ENCODE measurements at places on chromosomes 2 and 18. TPM values are rescaled to one million over a fixed set of nuclear protein-coding genes. Genes with fewer than 3 reads are reported as not detected.

The TXNDC2 gene
- total RNA-seq, result not detected

The CRYBA2 gene
- total RNA-seq, result not detected

The PKDCC gene
- total RNA-seq, result 25.1 TPM

The CPO gene
- not detected for total RNA-seq

The DSC2 gene
- total RNA-seq, result 0.58 TPM

The DPP10 gene
- total RNA-seq, result not detected

The CD207 gene
- not detected for total RNA-seq

The DPYSL5 gene
- not detected for total RNA-seq

The SLC40A1 gene
- 147 TPM for total RNA-seq

The FBXO41 gene
- total RNA-seq, result 4.0 TPM

The SKA1 gene
- 2.8 TPM for total RNA-seq

The COBLL1 gene
- total RNA-seq, result 109 TPM

The ASB18 gene
- total RNA-seq, result not detected

The FAM136A gene
- total RNA-seq, result 9.3 TPM

The PLCD4 gene
- 13.8 TPM for total RNA-seq

The GKN2 gene
- not detected for total RNA-seq

The SNTG2 gene
- total RNA-seq, result not detected

The CYP27C1 gene
- total RNA-seq, result not detected

- no peak for DNase-seq
Measured at GRCh38 chr2:46989491-46990230, 74.1 kb upstream of the MCFD2 start.

GRCh38 chr2:151916632-151917031 lies 88.4 kb upstream of the ARL5A start:
- no peak for DNase-seq

- DNase-seq, result no peak
Measured at GRCh38 chr18:40313030-40313642, 1641.9 kb upstream of the PIK3C3 start.

DNA sequence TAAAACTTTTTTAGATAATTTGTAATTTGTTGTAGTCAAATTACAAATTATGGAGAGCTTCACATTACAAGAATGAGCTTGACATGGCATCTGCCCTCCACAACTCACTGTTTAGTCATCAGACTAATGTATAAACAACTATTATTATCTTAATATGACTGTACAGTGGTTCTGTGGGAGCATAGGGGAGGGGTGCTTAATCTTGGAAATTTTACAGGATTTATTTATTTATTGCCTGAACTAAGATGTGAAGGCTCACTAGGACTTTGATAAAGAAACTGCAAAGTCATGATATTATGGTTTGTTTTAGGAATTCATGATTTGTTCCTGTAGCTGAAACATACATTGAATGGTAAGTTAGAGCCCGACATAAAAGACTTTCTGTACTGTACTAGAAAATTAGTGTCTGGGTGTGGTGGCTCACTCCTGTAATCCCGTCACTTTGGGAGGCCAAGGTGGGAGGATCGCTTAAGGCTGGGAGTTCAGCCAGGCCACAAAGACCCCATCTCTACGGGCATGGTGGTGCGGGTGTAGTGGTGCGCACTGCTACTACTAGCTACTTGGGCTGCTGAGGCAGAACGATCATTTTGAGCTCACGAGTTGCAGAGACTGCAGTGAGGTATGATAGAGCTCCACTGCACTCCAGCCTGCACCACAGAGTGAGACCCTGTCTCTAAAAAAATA lies 2.1 kb downstream of the MARCHF7 start:
- DNase-seq, result no peak

GRCh38 chr2:150174056-150174805 lies 313.2 kb downstream of the RND3 start:
- DNase-seq, result no peak

GRCh38 chr2:121080013-121080772 lies 204.8 kb downstream of the TFCP2L1 start:
- DNase-seq, result peak; percentile 69

DNA sequence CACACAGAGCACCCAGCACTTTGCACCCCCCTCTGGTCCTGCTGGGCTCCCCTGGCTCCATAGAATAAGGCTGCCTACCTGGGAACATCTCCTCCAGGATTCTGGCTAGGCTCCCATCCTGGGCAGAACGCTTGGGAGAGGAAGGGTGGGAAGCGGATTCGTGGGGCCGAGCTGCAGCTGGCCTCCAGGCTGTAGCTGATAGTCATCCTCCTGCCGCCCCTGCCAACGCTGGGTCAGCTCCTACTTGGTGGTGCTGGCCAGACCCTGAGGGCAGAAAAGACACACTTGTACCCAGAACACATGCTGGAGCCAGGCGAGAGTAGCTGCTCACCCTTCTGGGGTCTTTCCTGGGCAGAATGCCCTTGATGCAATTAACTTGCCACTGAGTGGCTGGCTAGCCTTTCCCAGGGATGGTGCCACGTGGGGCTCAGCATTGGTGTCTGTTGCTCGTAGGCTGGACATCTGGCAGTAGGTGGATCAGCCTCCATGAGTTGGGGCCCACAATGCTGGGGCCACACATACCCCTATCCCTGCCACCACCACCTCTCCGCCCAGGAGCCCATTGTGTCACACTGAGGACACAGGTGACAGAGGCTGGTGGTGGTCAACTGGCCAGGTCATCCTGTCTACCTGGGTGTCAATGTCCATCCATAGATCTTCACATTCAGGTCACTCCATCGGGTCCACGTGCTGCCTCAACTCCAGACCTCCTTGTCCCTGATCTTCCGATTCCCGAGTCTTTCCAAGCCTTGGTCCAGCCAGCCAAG lies 112.8 kb downstream of the NDUFA10 start:
- no peak for DNase-seq

DNA sequence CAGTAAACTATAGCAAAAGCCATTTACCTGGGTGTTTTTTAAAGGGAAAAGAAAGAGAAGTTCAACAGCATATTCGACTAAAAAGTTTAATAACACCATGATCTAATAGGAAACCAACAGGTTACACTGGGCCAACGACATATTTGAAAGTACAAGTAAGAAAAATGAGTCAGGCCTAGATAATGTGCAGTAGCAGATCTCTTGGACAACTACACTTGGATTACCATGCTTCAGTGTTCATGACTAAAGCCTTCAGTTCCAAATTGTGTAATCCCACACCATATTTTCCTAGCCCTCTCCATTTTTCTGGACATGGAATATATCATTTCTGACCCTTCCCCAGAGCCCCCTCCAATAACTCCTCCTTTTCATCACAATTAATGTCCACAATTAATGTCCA lies 39.1 kb upstream of the FIGN start:
- no peak for DNase-seq

GRCh38 chr2:159922563-159922962 lies 124.6 kb upstream of the CD302 start:
- no peak for DNase-seq

- no peak for DNase-seq
Measured at GRCh38 chr2:10333247-10333613, 30.5 kb downstream of the HPCAL1 start.

DNA sequence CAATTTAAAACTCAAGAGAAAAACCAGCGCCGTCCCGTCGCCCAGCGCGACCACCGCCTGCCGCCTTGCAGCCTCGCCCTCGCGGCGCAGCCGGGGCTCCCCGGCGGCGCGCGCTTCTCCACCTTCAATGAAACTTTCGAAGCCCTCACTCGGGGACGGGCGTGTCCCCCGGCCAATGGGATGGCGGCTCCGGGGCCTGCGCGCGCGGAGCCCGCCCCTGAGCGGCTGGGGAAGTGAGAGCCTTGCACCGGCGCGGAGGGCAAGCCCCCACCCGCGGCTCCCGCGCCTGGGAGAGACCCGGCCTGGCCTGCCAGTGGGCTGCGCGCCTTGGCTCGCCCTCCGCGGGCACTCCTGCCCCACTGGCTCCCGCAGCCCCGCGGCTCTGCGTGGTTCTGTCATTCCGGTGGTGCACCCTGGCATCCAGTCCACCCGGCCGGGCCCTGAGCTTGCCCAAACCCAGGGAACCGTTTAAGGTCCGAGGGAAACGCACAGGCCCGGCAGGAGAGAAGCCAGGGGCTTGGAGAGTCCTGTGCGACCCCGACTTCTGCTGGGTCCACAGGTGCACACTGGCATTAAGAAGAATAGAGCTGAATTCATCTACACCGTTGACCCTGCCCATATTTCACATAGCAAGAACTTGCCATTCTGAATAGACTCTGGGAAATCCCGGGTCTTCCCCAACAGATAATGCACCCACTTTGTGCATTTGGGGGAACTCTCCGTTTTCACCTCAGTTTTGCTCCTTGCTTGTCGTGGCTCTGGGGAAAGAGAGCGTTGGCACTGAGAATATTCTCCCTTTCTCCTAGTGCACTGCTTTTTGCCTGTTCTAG lies at the start of gene PIEZO2:
Gene PIEZO2, minus strand, starts transcription at position 129 of the 830 bp plus-strand sequence. CDS start 981 bp downstream, outside the sequence.
- DNase-seq, result peak; percentile 93

GRCh38 chr2:54088191-54088634 lies 27.2 kb upstream of the ACYP2 start:
- DNase-seq, result peak; percentile 46

GRCh38 chr18:22230471-22230945 lies 61.1 kb downstream of the GATA6 start:
- DNase-seq, result no peak

DNA sequence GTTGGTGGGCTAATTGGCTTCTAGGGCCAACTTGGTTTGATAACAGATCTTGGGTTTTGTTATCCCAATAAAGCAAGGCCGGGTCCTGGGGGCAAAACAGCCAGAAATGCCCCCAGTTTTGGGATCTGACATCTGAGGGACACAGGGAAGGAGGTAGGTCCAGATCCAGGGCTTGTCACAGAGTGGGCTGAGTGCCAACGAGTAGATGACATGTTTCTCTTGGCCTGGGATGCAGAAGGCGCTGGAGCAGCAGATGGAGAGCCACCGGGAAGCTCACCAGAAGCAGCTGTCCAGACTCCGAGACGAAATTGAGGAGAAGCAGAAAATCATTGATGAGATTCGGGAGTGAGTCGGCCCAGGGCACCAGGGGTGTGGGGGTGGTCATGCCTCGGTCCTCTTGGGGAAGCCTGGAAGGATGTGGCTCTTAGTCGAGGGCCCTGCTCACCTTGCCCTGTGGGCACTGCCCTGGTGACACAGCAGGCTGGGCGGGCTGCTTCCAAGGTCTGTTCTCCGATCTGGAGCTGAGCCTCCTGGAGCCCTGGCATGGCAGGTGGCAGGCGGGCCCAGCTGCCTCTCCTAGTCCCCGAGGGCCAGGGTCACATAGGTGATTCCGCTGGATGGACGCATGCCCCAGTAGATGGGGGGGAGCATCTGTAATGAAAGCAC lies 40.2 kb upstream of the LYPD6B start:
- no peak for DNase-seq
